Glomerular endothelial cell (primary cell): ENCODE measurements at places on chromosomes 16 and 17. TPM values are rescaled to one million over a fixed set of nuclear protein-coding genes. Genes with fewer than 3 reads are reported as not detected.

GRCh38 chr17:9211133-9211765 is 189.9 kb downstream of the NTN1 start:
- no peak for DNase-seq

- no peak for DNase-seq
Observed at GRCh38 chr17:58332778-58333735, 4.5 kb upstream of the TSPOAP1 start.

DNA sequence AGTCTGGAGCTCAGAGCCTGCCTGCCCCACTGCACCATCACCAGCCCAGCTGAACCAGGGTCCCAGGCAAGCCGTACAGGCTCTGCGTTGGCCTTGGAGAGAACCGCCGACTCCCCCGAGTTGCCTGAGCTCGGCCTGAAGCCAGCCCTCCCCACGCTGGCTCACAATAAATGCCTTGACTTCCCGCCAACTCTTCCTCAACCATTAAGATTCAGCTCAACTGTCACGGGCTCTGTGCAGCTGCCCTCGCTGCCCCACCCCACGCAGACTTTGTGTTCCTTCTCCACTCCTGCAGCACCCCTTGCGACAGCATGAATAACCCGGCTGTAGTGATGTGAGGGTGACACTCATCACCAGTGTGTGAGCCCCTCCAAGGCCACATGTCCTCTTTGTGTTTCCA is 4.8 kb upstream of the QPRT start:
- no peak for DNase-seq

- no peak for DNase-seq
Observed at GRCh38 chr16:55557186-55557585, 9.3 kb upstream of the CAPNS2 start.

GRCh38 chr17:28907709-28908475 is 5.0 kb upstream of the DHRS13 start:
- no peak for DNase-seq

DNA sequence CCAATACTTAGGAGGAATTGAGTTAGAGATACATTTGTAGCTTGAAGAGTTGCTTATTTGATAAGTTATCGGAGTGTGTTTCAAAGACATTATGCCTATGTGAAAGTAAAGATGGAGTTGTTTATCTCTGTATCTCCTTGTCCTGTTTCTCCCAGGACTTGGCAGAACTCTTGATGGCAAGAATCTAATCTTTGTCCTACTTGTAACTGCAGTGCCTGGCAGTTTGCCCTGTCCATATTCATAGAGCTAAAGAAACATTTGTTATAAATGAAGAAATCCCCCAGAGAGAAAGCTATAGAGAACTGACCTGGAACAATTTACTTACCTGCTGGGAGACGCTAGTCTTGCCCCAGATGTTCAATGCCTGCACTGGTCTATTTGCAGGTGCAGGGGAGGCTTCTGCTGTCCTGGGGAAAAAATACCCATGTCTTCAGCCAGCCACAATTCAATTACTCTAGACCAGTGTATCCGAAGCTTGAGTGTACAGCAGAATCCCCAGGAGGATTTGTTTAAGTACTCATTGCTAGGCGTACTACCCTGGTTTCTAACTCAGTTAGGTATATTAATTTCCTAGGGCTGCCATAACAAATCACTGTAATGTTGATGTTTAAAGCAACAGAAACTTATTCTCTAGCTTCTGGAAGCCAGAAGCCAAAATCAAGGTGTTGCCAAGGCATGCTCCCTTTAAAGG is 410.0 kb upstream of the HSBP1 start:
- DNase-seq = no peak

GRCh38 chr17:50087246-50087911 is 7.8 kb upstream of the PDK2 start:
- no peak for DNase-seq

DNA sequence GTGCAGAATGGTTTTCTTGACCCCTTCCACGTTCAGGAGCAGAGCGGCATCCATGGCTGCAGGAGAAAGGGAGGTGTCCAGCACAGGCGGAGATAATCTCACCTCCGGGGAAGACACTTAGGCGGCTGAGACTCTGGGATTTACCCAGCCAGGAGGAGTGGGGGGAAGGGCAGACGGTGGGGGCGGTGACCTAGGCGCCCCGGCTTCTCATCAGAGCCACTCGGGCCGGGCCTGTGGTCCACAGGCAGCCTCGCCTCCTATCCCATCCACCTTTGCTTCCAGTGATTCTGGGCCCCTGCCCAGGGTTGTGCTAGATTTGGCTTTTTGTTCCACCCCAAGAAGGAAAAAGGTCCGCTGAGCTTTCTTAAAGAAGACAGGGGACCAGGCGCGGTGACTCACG is at the start of gene AIPL1:
Gene AIPL1, minus strand, starts transcription at position 71 of the 400 bp plus-strand sequence. Its CDS starts 17 bp downstream, at position 54.
- DNase-seq = no peak

DNA sequence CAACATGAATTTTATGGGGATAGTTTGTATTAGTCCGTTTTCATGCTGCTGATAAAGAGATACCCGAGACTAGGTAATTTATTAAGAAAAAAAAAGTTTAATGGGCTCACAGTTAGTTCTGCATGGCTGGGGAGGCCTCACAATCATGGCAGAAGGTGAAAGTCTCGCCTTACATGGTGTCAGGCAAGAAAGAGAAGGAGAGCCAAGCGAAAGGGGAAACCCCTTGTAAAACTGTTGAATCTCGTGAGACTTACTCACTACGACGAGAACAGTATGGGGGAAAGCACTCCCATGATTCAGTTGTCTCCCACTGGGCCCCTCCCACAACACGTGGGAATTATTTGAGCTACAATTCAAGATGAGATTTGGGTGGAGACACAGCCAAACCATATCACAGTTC is 181.5 kb downstream of the PRKCA start:
- no peak for DNase-seq

GRCh38 chr16:86424985-86425384 is 85.3 kb upstream of the FOXF1 start:
- DNase-seq = no peak

DNA sequence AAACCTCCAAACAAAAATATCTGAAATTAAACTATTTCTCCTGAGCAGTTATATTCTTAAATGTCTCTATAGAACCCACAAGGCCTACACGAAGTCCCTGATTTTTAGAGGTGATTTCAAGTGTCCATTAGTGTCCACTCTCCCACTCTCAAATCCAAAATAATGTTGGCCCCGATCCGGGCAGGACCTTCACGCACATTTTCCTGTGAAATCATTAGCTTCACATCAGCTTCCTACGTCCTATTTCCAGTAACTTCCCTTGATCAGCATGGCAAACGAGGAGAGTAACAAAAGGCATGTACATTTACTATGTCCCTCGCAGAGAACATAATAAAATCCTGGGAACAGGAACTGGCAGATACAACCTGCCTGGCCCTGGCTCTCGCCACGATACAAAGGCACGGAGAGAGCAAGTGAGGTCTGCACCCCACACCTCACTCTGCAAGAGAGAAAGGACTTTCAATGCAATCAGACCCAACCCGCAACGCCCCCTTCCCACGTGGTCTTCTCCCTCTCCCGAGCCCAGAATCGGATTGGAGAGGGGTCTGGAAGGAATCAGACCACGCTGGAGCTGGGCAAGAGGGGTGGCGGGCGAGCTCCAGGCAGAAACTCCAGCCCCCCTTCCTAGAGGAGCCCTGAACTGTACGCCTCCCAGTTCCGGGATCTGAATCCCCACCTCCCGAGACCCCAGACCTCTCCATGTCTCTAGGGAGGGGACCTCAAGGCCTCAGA is 17.5 kb upstream of the C17orf78 start:
- DNase-seq = no peak

- DNase-seq = no peak
Observed at GRCh38 chr17:61467416-61468262, 15.4 kb downstream of the TBX4 start.

GRCh38 chr17:44972953-44973352 is 4.8 kb upstream of the C1QL1 start:
- no peak for DNase-seq

- DNase-seq = no peak
Observed at GRCh38 chr16:3879258-3879886, 1.1 kb downstream of the CREBBP start.

Gene HAGHL
- total RNA-seq = 8.2 and 12.8 TPM in 2 replicates

Gene TCAP
- total RNA-seq = 0.05 and 2.1 TPM in 2 replicates

Gene CSF3
- total RNA-seq = 10.5 and 23.1 TPM in 2 replicates

Gene RGS9
- 3.1 and 3.6 TPM in 2 replicates for total RNA-seq

Gene PLA2G10
- not detected in 2 replicates for total RNA-seq

Gene KRT15
- 3.4 and 11.4 TPM in 2 replicates for total RNA-seq

Gene KREMEN2
- 0.15 TPM in 1 of 2 replicates, not detected in the other for total RNA-seq

Gene ELMO3
- total RNA-seq = 0.53 and 2.0 TPM in 2 replicates

Gene CUEDC1
- total RNA-seq = 19.8 and 27.3 TPM in 2 replicates

Gene LAT
- 2.3 and 3.0 TPM in 2 replicates for total RNA-seq

Gene GPATCH8
- 20.6 and 26.4 TPM in 2 replicates for total RNA-seq

Gene TP53TG3
- total RNA-seq = not detected in 2 replicates

Gene KCNG4
- not detected in 2 replicates for total RNA-seq

Gene UMOD
- total RNA-seq = not detected in 2 replicates

Gene HS3ST4
- not detected in 2 replicates for total RNA-seq

Gene PERCC1
- total RNA-seq = not detected in 2 replicates

Gene EVPL
- 0.06 and 1.2 TPM in 2 replicates for total RNA-seq
